ENCODE measurements at places on chromosomes 6 and 20.

DNA sequence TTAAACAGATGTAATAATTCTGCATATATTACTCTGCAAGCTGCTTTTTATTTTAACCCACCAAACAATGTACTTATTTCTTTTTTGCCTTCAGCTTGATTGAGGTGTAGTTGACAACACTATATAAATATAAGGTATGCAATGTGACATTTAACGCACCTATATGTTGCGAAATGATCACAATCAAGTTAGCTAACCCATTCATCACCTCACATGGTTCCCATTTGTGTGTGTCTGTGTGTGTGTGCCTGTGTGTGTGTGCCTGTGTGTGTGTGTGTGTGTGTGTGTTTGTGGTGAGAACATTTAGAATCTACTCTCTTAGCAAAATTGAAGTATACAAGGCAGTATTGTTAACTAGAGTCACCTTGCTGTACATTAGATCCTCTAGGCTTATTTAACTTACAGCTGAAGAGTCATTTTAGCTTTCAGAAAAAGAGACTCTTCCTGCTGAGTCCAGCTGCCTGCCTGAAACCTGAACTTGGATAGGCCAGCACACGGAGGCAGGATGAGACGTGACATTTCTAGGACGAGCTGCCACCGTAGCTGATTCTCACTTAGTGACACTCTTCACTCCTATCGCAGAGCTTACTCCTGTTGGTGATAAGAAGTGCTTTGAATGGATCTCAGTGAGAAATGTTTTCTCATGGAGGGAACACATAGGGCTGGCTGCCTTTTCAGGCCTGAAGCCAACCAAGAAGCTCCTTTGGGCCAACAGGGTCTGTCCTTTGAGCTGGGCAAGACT lies 126.5 kb upstream of the RIPOR2 start:
- no peak for DNase-seq

- DNase-seq, result no peak
Measured at GRCh38 chr6:168089186-168090063, 10.4 kb upstream of the FRMD1 start.

DNA sequence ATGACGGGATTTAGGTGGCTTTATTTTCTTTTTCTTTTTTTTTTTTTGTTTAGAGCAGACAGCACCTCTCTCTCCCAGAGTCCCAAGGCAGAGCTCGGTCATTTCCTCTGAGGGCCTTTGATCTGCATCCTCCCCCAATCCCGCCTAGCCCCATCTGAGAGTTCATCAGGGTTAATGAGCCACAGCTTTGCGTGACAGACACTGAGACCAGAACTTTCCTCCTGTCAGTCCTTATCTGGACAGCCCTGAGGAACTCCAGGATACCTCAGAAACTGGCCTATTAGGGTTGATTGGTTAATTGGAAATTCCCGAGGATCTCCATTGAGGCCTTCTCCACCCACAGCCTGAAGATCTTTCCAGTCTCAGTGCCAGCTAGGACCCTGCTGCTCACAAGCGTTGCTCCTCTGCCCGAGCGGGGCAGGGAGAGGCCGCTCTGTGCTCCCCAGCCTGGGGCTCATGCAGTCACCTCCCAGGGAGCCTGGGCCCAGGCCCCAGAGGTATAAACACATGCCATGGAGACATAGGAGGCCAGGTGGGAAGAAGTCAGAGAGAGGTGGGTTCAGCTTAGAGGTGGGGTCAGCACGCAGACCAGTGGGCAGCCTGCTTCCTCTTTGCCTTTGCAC lies 1.4 kb upstream of the LRRN4 start:
- no peak for DNase-seq

- no peak for DNase-seq
Measured at GRCh38 chr6:30735668-30736314, 6.7 kb downstream of the FLOT1 start.

GRCh38 chr6:62652692-62653328 lies 366.8 kb upstream of the KHDRBS2 start:
- no peak for DNase-seq

DNA sequence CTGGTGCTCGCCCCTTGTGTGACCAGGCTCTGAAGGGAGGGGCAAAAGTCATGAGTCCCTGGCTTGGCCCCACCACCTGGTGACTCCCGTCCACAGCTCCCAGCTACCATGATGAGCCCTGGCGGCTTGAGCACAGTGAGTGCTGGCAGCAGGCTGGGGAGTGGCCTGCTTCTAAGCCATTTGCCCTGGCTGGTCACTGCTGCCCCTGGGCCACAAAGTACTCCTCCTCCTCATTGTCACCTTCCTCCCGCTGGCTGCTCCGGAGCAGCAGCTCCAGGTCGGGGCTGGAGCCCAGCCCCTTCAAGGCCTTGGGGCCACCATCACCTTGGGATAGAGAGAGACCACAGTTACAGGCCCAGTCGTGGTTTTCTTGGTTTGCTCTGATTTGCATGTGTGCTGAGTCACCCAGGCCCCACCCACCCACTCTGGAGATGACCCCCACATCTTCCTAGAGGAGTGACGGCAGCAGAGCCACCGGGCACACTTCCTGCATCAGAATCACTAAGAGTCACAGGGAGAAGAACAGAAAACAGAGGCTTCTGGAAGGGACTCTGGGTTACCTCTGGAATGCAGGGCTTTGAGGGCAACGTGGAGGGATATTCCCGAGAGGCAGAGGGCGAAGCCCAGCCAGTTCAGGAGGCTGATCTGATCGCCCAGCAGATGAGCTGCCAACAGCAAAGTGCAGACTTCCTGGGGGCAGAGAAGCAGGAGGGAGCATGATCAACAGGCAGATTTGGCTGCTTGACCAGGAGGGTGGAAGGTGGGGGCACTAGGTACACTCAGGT lies 42.1 kb upstream of the CDH22 start:
- no peak for DNase-seq

GRCh38 chr6:160004018-160004417 lies 35.1 kb downstream of the IGF2R start:
- DNase-seq, result no peak

GRCh38 chr20:40930561-40930960 lies 98.1 kb upstream of the TOP1 start:
- no peak for DNase-seq

DNA sequence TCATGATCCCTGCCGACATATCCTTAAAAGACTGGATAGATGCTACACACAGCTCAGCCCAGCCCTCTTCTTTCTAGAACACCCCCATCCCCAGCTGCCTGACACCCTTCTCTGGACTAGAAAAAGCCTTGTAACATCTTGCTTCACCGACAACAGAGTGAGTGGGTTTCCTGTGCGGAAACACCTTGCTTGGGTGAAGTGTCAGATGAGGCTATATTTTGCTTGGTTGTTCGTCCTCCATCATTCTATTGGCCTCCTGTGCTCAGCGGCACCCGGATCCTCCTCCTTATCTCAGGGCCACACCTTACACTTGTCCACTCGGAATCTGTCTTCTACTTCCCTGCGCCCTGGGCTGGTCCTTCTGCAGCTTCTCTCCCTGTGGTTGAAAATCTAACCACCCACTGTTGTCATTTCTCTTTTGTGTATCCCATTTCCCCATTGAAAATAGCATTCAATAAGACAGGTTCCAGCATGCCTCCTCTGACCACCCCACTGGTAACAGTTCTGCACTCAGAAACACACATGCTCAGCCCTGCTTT lies 101.3 kb upstream of the MLN start:
- no peak for DNase-seq

GRCh38 chr6:1774226-1774915 lies 164.7 kb downstream of the FOXC1 start:
- DNase-seq, result no peak

- no peak for DNase-seq
Measured at GRCh38 chr6:125004198-125004597, 42.0 kb downstream of the RNF217 start.
